ENCODE measurements at places on chromosomes 11 and 22. TPM values are rescaled to one million over a fixed set of nuclear protein-coding genes. Genes with fewer than 3 reads are reported as not detected.
A peak's percentile ranks its signal among the peaks of the same experiment; 100 is the strongest.

Gene SOX10
- 0.67 TPM for total RNA-seq

DNA sequence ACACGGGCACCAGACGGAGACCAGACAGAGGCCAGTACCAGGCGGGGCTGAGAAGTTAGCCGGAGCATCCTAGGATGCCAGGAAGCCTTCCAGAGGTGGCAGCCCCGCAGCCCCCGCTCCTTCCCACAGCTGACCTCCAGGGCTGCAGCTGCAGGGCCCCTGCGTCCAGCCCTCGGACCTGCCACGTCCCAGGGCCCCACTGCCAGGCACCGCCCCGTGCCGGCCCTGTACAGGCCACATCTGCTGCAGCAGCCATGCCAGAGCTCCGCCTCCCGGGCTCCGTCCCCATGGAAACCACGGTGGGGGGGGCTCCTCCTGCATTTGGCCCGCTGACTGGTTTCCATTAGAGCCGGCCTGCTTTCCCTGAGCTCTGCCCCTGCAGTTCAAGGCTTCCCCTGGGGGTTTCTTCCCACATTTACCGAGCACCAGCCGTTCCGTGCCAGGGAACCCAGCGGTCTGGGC lies 62.5 kb upstream of the PPARA start:
- H3K4me1 ChIP-seq: peaks cover 82% of the 10 kb centered on the region
- peaks cover 19% of the 10 kb centered on the region for H3K36me3 ChIP-seq
- DNase-seq: peak; percentile 93
- peak overlapping the region; percentile 32 for H3K4me3 ChIP-seq
- H3K27me3 ChIP-seq: no peaks in the 10 kb centered on the region
- H3K27ac ChIP-seq: peak overlapping the region; percentile 79

DNA sequence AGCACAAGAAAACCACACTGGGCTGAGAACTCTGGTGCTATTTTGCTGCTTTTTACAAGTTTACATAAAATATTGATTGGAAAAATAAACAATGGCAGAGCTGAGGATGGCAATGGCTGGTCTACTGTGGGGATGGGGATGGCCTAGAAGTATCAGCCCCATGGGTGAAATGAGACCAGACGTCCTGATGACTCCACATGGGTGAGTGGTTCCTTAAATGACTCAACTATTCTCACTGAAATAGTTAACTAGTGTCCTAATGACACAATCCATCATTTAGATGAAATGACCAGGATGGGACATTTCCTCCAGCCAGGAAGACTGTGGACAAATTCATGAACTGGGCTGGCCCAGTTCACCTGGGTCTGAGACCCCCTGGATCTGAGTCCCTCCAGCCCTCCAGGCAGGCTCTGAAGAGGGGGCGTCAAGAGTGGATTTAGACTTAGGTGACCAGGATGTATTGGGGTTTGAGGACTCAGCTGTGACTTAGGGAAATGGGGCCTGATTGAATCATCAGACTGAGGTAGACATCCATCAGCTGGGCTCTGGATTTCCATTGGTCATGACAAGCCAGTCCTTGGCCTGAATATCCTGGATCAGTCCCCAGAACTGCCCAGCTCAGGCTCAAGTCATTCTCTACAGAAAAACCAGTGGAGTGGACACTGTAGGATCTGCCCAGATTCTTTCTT lies 98.2 kb upstream of the IGLL5 start:
- H3K27me3 ChIP-seq: no peaks in the 10 kb centered on the region
- H3K27ac ChIP-seq: no peak overlapping the region
- no peaks in the 10 kb centered on the region for H3K4me1 ChIP-seq
- DNase-seq: no peak
- no peak overlapping the region for H3K4me3 ChIP-seq

- no peaks in the 10 kb centered on the region for H3K36me3 ChIP-seq
- H3K4me3 ChIP-seq: no peak overlapping the region
- DNase-seq: no peak
Measured at GRCh38 chr11:19995145-19995544, 165.1 kb downstream of the DBX1 start.

GRCh38 chr11:69443968-69444364 lies 37.5 kb upstream of the LINC01488 start:
- H3K36me3 ChIP-seq: no peaks in the 10 kb centered on the region
- no peak for DNase-seq
- no peaks in the 10 kb centered on the region for H3K27me3 ChIP-seq
- H3K27ac ChIP-seq: peak overlapping the region; percentile 81
- no peak overlapping the region for H3K4me3 ChIP-seq

Gene TEX12
- total RNA-seq: not detected

- no peak overlapping the region for H3K27ac ChIP-seq
- DNase-seq: no peak
- H3K4me3 ChIP-seq: no peak overlapping the region
- H3K36me3 ChIP-seq: peaks cover 18% of the 10 kb centered on the region
Measured at GRCh38 chr11:72100462-72100861, 2.6 kb downstream of the LAMTOR1 start.

DNA sequence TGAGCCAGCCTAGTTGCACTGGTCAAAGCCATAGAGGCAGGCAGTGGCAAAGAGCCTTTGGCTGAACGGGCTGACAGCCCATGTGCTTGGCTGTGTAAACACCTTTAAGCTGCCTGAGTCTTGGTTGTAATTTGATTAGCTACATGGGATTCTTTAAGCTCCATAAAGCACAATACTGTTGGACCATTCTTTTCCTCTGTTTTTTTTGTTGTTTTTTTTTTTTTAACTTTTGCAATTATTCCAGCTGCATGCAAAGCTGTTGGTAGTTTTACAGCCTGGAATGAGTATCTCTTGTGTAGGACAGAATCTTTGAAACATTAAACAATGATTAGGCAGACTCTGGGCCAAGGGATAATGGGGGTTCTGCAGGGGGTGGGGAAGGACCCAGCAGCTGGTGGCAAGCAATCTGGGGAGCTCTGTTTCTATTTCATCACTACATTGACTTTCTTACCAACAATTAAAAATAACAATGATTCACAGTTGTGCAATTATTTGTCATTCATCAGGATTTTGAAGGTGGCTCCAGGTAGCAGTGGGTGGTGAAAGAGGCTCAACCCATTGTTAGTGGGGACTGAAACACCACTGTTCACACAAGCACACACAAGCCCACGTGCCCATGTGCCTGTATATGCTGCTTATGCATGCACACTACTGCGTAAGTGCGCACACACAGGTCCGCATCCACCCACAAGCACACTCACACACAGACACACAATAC lies 69.5 kb upstream of the CSNK2A3 start:
- H3K36me3 ChIP-seq: no peaks in the 10 kb centered on the region
- no peak overlapping the region for H3K27ac ChIP-seq
- no peak overlapping the region for H3K4me3 ChIP-seq
- no peaks in the 10 kb centered on the region for H3K4me1 ChIP-seq
- DNase-seq: no peak

Gene P2RX3
- not detected for total RNA-seq

DNA sequence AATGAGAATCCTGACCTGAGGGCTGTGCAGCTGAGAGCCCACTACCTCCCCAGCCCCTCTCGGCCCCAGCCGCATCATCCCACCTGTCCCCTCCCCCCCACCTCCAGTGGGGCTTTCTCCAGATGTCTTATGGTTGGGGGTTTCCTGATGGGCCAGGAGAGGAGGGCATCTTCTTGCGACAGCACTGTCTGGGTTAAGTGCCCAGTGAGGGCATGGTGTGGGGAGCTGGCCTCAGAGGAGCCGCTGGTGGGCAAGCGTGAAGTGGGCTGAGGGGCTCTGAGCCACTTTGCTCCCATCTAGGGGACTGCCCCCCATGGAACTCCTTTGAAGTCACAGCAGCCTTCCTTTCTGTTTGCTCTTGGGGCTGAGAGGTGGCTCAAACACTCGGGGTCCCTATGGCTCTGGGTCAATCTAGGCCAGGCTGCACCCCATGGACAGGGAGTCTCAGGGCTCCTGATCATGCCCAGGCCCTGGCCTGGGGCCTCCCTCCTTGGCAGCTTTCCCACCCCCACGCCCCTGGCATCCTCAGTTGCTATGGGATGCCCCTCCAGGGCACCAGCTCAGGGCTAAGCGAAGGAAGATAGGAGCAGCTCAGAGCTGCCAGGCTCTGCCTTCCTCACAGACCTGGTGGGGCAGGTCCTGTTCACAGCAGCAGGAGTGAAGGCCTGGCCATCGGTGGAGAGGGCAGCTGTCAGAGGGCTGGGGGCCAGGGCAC lies 11.0 kb upstream of the MIEF1 start:
- H3K4me3 ChIP-seq: no peak overlapping the region
- DNase-seq: no peak
- H3K27ac ChIP-seq: no peak overlapping the region
- H3K4me1 ChIP-seq: no peaks in the 10 kb centered on the region
- no peaks in the 10 kb centered on the region for H3K36me3 ChIP-seq
- no peaks in the 10 kb centered on the region for H3K27me3 ChIP-seq

DNA sequence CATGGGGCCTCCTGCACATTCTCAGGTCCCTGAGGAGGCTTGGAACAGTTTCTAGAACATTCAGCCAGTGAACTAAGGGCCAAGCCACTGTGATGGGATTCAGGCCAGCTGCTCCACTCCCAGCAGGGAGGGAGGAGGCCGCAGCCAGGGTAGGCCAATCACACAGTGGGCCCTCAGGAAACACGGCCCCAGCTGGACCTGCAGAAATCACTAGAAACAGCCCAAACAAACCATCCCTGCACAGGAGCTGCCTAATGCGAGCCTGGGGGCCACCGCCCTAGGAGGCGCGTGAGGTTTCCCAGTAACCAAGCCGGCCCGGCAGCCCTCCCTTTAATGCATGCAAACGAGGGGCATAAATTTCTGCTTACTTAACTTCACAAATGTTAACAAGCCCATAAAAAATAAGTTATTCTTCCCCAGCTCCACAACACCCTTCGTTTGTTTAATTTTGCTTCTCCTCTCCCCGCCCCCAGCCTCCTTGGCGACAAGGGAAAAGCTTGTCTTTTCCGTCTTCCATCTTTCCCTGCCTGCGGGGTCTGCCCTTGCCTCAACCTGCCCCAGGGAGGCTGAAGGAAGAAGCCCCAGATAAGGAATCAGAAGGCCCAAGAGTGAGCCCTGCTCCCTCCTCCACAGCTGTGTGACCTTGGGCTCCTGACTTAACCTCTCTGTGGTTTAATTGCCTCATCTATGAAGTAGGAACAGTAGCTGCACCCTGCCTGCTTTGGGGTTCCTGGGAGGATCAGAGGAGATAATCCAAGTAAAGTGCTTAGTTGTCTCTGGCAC lies 25.7 kb downstream of the ELFN2 start:
- DNase-seq: no peak
- no peaks in the 10 kb centered on the region for H3K27me3 ChIP-seq
- no peak overlapping the region for H3K27ac ChIP-seq
- no peaks in the 10 kb centered on the region for H3K36me3 ChIP-seq
- no peaks in the 10 kb centered on the region for H3K4me1 ChIP-seq
- no peak overlapping the region for H3K4me3 ChIP-seq

GRCh38 chr22:38051900-38052862 lies 5.0 kb upstream of the PICK1 start:
- H3K27me3 ChIP-seq: no peaks in the 10 kb centered on the region
- H3K27ac ChIP-seq: no peak overlapping the region
- no peaks in the 10 kb centered on the region for H3K4me1 ChIP-seq
- H3K36me3 ChIP-seq: no peaks in the 10 kb centered on the region
